Activated T-helper 17 cell treated with anti-CD3 and anti-CD28 coated beads, Interleukin-2, amount 50 U/mL, for 72 hours (primary cell): ENCODE measurements at places on chromosomes 3 and 15.

DNA sequence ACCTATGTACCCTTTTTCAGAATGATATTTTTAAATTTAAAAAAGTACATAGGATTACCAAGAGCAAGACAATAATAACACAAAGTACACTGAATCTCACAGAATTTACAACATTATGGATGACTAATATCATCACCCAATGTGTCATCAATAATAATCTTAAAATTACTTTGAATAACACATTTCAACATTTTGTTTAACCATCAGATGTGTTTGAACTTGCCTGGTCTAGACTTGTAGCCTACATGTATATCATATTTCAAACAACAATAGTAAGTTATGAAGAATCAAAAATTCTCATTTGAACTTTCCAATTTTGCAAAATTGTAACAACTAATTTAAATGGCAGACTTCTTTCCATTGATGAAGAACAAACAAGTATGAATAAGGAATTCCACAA is 15.1 kb downstream of the LRRC3B start:
- no peak for ATAC-seq

- ATAC-seq: no peak
These were observed 106.4 kb downstream of the TUSC7 start for GRCh38 chr3:116815831-116816588.

GRCh38 chr3:98763076-98763475 is at the start of gene ST3GAL6:
Gene ST3GAL6 (plus strand): TSS chr3:98763340. CDS start chr3:98768441, 5,101 bp downstream.
- no peak for ATAC-seq

DNA sequence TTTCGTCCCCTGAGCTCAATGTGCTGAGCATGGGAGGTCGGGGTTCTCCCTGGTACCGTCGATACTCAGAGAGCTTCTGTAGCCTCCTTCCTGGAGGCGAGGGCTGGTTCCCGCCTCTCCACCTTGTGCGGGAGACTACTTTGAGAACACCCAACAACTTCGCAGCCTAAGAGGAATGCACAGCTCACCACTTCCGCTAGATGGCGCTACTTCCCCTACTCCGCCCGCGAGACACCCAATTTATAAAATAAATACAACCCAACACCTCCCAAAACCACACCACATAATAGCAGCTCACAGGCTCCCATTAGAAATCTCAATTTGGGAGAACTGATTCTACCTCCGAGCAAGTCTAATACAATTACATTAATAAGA is 1.2 kb downstream of the RGMA start:
- peak; percentile 71 for ATAC-seq

GRCh38 chr3:118406562-118406961 is 628.1 kb downstream of the IGSF11 start:
- ATAC-seq: no peak

- no peak for ATAC-seq
These were observed 432.8 kb upstream of the NR2F2 start for GRCh38 chr15:95897651-95898050.

GRCh38 chr3:157477441-157477840 is 25.8 kb downstream of the VEPH1 start:
- no peak for ATAC-seq

DNA sequence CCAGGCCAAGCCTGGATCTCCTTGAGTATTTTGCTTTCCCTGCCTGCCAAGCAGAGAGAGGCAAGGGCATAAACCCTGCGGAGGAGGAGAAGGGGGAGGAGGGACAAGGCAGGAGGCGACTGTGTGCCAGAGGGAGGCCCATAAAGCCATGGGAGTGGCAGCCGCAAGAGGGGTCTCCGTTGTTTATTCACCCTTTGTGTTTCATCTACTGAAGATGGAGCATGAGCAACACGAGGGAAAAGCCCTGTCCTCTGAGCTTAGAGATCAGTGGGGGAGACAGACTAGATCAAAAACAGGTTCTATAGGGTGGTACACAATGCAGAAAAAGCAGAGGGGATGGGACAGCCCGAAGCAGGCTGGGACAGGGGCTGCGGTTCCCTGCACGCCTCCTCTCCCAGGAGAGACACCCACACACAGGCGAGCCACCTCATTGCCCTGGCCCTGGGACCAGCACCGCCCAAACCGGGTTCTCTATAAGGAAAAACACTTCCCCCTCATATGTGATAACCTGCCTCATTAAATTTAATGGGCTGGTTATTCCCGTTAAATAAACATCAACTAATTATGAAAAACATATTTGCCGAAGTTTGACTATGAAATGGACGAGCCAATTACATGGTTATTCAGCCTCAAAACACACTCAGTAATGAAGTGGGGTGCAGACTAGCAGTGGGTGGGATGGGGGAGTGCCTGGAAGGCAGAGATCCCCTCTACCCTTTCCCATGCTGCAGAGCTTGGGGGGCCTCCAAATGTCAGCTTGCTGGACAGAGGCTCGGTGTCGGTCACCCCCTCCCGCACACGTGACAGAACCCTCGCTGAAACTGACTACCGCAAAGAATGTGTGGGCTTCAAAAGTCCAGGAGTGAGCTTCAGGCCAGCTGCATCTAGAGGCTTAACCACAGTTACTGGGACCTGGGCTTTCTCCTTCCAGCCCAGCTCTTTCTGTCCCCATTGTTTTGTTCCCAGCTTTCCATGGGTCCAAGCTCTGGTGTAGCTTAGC is 14.2 kb upstream of the PLXNA1 start:
- no peak for ATAC-seq

DNA sequence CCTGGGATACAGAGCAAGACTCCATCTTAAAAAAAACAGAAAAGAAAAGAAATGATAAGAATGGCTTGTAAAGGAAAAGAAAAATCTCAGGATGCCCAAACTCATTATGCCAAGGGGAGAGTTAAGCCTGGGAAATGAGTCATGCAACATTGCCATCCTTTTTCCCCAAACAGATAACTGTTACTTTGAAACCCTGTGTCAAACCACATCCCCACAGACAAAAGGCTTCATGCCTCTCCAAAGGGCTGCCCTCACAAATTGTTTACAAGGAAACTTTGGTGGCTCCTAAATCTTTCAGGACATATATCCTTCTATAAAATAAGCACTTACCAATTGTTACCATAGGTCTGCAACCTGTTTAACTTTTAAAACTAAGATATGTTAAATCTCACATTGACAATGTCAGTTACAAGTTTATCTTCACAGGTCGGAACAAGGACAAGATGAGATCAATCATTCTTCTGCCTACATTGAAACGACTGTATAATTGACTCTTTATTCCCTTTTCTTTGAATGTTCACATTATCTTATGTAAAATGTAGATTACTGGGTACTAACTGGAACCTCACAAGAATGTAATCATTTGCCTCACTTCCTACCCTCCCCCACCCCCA is 18.6 kb upstream of the SENP7 start:
- ATAC-seq: peak; percentile 98

- no peak for ATAC-seq
These were observed 151.8 kb upstream of the SOX14 start for GRCh38 chr3:137612291-137612690.

- no peak for ATAC-seq
These were observed 53.6 kb upstream of the ATP13A3 start for GRCh38 chr3:194540274-194540905.

GRCh38 chr3:178201714-178202113 is 334.5 kb upstream of the KCNMB2 start:
- no peak for ATAC-seq

GRCh38 chr3:29465836-29466235 is 185.0 kb downstream of the RBMS3 start:
- no peak for ATAC-seq

DNA sequence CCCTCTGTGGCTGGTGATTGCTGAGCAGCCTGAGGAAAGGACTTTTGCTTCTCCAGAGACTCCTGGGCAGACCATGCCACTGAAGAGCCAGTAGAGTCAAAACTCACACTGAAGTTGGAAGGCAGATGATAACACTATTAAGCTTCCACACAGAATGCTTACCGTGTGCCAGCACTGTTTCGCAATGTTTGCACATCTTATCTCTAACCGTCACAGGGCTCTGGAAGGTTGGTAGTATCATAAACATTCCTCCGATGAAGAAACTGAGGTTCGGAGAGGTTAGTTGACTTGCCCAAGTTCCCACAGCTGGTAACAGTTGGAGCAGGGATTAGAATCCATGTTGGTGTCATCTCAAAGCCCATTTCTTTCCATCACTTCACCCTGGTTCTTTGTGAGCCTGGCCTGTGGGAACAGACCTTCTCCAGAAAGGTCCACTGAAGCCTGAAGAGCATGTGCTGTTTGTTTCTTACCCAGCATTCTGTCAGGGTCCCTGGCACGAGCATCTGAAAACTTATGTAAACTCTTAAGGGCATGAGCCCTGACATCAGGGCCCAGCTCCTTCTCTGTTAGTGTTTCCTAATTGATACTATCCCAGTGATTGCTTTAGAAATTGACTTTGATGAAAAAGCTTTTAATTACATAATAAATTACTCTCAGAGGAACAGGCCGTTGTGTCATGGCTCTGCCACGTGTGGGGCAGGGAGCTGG is 77.0 kb upstream of the PRR23C start:
- no peak for ATAC-seq

DNA sequence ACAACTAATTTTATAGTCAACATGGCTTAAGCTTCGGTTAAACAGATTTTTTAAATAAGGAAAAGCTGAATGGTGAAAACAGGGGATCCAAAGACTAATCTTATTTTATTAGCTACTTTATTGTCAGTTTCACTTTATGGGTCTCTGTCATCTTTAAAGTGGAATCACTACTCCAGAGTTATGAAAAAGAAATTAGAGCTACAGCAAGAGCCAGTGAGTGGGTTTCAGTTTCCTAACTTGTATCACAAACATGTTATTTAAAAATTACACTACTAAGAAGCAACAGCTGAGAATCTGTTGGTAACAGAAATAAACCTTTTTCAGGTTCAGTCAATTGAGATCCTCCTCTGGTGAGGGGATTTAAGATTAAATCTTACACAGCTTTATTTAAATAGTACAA is 10.0 kb downstream of the PHC3 start:
- peak; percentile 79 for ATAC-seq

- ATAC-seq: no peak
These were observed 236.1 kb downstream of the ADAMTSL3 start for GRCh38 chr15:83889995-83890394.

DNA sequence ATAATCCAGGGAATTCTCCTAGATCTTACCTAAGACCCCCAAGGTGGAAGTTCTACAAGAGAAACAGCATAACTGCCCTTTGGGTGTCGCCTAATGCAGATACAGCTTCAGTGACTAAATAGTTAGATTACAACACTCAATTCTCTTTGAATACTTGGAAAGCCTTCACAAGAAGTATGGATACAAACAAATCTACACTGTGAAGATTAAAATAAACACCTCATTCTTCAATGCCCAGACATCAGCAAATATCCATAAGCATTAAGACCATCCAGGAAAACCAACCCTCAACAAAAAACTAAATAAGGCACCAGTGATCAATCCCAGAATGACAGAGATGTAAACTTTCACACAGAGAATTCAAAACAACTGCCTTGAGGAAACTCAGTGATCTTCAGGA is 963.2 kb downstream of the PLOD2 start:
- ATAC-seq: no peak

DNA sequence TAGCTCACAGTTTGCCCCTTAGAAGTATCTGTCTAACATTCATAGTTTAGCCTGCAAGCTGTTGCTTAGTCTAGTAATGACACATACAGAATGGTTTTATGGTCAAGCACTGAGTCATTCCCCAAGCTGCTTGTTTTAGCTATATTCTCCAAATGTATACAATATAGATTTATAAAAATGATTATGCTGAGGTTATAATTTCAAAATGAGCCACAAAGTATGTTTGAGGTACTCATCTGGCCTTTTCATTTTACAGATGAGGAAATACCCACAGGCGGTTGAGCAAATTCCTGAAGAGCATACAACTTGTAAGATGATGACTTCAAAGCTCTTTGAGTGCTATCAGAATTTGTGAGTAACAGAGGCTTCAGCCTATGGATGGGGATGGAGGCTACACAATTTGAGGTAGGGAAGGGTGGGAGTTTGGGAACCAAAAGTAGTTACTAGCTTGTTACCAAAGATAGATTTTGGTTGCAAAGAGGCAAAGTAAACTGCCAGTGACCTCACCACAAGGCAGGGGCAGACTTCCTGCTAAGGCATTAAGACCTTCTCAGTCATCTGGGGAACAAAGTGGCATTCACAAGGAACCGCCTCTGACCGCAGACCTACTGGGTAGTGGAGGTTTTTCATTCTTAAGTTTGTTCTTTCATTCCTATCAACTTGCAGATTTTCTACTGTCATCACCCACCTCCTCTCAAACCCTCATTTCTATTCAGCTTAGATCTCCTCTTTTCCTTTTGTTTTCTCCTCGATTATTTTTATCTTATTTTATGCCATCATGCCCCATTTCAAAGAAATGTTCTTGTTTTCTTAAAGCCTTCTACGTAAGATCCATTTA is 257.2 kb upstream of the NECTIN3 start:
- ATAC-seq: peak; percentile 86

- ATAC-seq: no peak
These were observed 20.1 kb downstream of the KBTBD8 start for GRCh38 chr3:67018105-67018788.

DNA sequence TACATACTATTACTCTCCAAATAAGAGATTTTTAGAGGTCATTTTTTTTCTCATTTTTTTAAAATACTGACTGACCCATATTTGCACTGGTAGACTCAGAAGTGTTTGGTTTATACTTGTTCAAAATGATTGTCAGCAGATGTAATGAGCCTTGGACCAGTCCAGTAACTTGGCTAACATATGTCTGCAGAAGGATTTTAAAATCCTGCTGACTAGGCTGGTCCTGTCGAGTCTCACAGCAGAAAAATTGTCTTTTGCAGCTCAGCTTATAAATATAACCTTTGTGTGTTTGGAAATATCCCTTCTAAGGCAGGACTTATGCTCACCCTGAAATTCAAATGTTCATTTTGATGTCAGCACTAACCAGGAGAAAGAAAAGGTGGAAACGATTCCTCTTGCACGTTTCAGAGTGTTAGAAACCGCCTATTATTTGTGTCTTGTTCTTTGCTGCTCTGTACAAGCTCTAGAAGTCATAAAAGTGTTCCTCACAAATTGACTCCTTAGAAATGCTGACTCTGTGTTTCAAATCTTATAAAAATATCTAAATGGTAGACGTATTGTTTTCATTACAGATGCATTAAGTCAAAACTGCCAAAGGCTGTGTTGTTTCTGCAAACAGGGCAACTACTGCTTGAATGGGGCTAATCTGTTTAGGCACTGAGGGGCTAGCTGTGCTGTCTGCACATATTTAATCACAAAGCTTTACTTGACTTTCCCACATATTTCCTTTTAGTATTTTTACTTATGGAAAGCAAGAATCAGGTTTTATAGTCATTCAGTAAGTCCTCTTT is 95.3 kb downstream of the CHL1 start:
- ATAC-seq: no peak

GRCh38 chr3:195159814-195160165 is 111.2 kb downstream of the XXYLT1 start:
- ATAC-seq: no peak

- ATAC-seq: no peak
These were observed 17.7 kb upstream of the LAMP3 start for GRCh38 chr3:183180110-183180783.

- ATAC-seq: no peak
These were observed 11.2 kb downstream of the MYD88 start for GRCh38 chr3:38149708-38150107.

GRCh38 chr3:176578316-176578715 is 619.0 kb downstream of the TBL1XR1 start:
- ATAC-seq: no peak

GRCh38 chr3:11375333-11376088 is 103.3 kb downstream of the ATG7 start:
- ATAC-seq: no peak
